ENCODE measurements at places on chromosomes 1 and 21.

GRCh38 chr1:167599957-167600581 lies 30.0 kb upstream of the RCSD1 start:
- DNase-seq, result peak; percentile 74

DNA sequence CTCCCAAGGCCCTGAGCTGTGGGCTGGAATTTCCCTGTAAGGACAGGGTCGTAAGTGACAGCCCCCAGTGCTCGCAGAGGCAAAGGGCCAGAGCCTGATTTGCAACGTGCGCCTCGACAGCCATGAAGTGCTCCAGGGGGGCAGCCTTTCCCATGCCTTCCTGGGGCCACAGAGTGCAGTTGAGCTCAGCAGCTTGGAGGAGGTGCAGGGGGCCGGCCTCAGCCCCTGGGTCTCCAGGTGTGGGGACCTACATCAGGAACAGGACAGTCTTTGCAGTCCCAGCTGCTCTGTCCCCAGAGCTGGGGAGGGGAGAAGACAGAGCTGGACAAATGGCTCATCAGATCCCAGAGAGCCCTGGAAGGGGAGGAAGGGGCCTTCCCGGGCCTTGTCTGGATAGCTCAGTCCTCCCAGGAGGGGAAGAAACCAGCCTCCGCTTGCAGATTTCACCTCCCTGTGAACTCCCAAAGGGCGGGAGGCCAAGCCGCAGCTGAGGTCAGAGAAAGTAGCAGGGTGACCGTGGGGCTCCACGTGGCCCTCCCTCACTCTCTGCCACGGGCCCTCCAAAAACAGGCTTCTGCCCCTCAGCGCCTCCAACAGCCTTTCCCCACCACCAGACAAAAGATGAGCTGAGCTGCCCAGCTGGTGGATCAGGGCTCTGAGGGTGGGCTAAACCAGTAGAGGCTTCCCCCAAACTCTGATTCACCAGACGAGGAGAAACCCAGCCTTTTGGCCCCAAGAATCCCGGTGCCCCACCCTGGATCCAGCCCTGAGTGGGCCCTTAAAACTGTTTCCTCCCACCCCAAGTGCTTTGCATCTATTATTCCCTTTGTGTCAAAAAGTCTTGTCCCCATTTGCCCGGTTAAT lies 76.5 kb downstream of the DHRS3 start:
- no peak for DNase-seq

GRCh38 chr1:41317361-41317760 lies 43.9 kb upstream of the FOXO6 start:
- no peak for DNase-seq

GRCh38 chr21:26405071-26405470 lies 168.0 kb downstream of the CYYR1 start:
- DNase-seq, result peak; percentile 12

GRCh38 chr1:224770336-224770693 lies 154.2 kb downstream of the CNIH3 start:
- no peak for DNase-seq

- no peak for DNase-seq
These were observed 164.3 kb downstream of the MIS18A start for GRCh38 chr21:32114419-32115035.

DNA sequence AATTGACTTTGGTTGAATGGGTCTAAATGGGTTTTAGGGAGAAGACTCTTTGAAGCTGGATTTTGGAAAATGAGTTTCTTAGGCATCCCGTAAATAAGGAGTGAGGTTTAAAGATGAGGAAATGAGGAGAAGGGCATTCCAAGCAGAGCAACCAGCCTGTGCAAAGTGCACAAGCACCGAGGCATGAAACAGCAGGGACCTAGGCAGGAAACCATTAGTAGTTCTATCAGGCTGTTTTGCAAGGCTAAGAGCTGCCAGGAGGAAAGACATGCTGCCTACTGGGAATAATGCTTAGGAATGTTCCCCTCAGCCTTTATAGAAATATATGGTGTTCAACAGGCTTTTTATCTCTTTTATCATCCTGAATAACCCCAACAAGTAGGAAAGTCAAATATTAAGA lies 153.1 kb upstream of the FGGY start:
- peak; percentile 38 for DNase-seq

DNA sequence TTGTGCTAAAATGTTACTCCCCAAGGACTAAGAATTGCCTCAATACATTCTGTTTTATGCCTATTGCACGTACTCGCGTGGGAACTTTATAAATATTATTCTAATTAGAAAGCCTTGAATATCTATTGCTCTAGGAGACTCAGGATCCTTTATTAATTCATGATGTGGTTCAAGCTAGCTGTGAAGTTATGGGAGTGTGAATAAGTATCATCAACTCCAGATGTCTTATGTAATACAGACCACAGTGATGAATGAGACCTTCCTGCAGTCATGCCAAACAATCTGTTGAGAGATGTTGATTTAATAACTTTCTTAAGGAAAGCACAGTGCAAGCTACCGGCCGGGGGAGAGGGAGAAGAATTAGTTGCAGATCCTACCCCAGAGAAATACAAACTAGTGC lies 519.2 kb upstream of the ZP4 start:
- no peak for DNase-seq
